Activated CD8-positive, alpha-beta memory T cell treated with anti-CD3 and anti-CD28 coated beads, Interleukin-2, amount 10 ng/mL, durations not matched to agents 7 days and 5 days (primary cell): ENCODE measurements at places on chromosomes 2 and 18. TPM values are rescaled to one million over a fixed set of nuclear protein-coding genes. Genes with fewer than 3 reads are reported as not detected.

- no peak overlapping the region for H3K4me3 ChIP-seq
- no peaks in the 10 kb centered on the region for H3K36me3 ChIP-seq
- H3K4me1 ChIP-seq: no peaks in the 10 kb centered on the region
- peaks cover 19% of the 10 kb centered on the region for H3K27me3 ChIP-seq
Observed at GRCh38 chr18:58168221-58168620, 124.2 kb downstream of the NEDD4L start.

- H3K36me3 ChIP-seq: no peaks in the 10 kb centered on the region
- DNase-seq: no peak
- no peak overlapping the region for H3K27ac ChIP-seq
- H3K4me1 ChIP-seq: no peaks in the 10 kb centered on the region
Observed at GRCh38 chr2:122905431-122905830, 1119.7 kb upstream of the CNTNAP5 start.

GRCh38 chr2:168749297-168749696 lies 53.1 kb upstream of the NOSTRIN start:
- H3K27me3 ChIP-seq: no peaks in the 10 kb centered on the region
- H3K4me1 ChIP-seq: peaks cover 13% of the 10 kb centered on the region
- DNase-seq: no peak
- H3K27ac ChIP-seq: no peak overlapping the region
- H3K36me3 ChIP-seq: no peaks in the 10 kb centered on the region

DNA sequence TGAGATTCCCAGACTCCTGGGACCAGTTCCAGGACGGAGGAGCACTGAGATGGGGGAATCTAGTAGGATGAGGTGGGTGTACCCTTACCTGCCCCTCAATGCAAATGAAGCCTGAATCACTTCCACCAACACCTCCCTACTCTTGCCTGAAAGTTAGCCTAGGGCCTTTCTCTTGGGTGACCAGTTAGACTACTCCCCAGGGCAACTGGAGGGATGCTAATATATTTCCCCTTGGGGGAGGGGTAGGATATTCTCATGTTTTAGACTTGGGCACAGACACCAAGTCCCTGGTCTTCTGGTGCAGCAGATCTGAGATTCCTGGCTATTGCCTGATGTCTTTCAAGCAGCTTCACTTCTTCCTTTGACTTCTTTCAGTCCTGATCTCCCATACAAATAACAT lies 334.5 kb downstream of the ALK start:
- H3K27ac ChIP-seq: no peak overlapping the region
- no peaks in the 10 kb centered on the region for H3K27me3 ChIP-seq
- H3K4me1 ChIP-seq: no peaks in the 10 kb centered on the region
- H3K4me3 ChIP-seq: no peak overlapping the region

GRCh38 chr2:154974041-154974440 lies 275.5 kb downstream of the KCNJ3 start:
- H3K36me3 ChIP-seq: no peaks in the 10 kb centered on the region
- no peak overlapping the region for H3K27ac ChIP-seq
- no peaks in the 10 kb centered on the region for H3K27me3 ChIP-seq
- H3K4me3 ChIP-seq: no peak overlapping the region
- H3K4me1 ChIP-seq: no peaks in the 10 kb centered on the region
- DNase-seq: no peak

The C2orf92 gene
- 7.3 TPM for total RNA-seq

The EPB41L3 gene
- total RNA-seq: 0.45 TPM

The VWC2L gene
- not detected for total RNA-seq

The TMEM198 gene
- 1.8 TPM for total RNA-seq
